Suppressor macrophage treated with lipopolysaccharide for 1 hour (primary cell): ENCODE measurements at places on chromosomes 6 and 20.

GRCh38 chr20:59446376-59446775, 146.0 kb downstream of the EDN3 start:
- no peak for DNase-seq

DNA sequence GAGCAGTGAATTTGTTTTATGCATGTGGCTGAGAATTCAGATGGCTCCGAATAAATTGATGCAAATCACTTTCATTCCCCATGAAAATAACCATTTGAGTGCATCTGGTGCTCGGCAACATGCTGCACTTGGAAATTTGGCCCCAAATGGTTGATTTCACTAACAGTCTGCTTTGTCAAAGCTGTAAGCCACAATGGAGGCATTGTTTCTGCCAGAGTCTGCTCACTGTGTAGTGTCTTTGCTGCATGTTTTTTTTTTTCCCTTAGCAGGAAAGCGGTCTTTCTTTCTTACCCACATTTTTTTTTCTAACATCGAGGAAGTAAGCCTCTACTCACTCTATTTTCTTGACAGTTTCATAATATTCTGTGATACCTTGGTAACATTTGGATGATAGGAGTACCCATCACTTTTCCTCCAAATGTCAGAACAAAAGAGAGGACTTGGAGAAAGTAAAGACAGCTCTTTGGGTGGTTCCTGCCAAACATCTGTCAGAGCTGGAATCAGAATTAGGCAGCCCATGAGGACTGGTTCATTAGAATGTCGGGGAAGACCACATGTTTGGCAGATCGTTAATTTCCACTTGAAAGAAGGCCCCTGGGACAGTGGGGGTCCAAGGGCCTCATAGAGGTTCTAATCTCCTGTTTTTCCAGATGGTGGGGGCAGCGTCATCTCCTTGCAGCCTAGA, 149.5 kb downstream of the DOK5 start:
- DNase-seq: no peak

GRCh38 chr6:93059911-93060310, 359.4 kb downstream of the EPHA7 start:
- no peak for DNase-seq

DNA sequence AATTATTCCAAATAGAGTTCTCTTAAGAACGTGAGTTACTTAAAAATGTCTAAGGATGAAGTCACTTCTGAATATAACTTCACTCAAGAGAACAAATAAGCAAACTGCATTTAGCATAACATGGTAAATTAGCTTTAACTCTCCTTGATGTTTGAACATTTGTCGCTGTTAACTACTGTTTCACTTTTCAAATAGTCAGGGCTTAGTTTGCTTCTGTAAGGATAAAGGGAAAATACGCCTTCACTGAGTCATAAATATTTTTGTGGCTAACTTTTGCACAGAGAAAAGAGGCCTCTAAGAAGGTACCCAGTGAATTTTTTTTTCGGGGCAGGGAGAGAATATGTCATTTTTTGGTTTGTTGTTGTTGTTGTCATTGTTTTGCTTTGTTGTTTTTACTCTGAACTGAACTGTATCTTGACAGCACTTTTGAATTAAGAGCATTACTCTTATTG, 8.1 kb downstream of the PTPN1 start:
- peak; percentile 82 for DNase-seq

DNA sequence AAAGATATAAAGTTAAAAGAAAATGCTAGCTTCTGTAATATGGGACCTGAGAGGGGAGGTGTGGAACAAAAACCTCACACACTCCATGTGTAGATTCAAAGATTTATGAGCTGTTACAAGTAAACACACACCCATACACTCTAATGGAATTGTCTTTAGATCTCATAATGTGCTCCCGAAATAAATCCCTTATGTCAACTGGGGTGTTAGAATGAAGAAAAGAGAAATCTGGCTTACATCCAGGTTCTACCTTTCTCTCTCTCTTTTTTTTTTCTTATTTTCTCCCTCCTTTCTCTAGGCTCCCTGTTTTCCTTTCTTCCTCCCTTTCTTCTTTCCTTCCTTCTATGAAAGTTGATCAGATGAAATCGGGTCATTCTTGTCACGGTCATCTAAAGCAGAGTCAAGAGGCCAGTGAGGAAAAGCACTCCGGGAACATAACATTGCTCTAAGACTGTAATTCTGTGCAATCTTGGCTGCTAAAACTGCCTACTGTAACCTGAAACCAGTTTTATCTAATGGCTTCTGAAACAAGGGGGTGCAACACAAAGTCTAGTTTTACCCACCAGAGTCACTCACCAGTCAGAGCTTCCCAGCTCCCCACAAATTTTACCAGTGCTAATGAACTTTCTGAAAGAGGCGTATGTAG, 68.3 kb upstream of the BTBD3 start:
- DNase-seq: no peak

GRCh38 chr20:57215426-57215825, 51.0 kb downstream of the BMP7 start:
- no peak for DNase-seq

GRCh38 chr6:149268768-149269167, 48.7 kb upstream of the TAB2 start:
- DNase-seq: no peak

DNA sequence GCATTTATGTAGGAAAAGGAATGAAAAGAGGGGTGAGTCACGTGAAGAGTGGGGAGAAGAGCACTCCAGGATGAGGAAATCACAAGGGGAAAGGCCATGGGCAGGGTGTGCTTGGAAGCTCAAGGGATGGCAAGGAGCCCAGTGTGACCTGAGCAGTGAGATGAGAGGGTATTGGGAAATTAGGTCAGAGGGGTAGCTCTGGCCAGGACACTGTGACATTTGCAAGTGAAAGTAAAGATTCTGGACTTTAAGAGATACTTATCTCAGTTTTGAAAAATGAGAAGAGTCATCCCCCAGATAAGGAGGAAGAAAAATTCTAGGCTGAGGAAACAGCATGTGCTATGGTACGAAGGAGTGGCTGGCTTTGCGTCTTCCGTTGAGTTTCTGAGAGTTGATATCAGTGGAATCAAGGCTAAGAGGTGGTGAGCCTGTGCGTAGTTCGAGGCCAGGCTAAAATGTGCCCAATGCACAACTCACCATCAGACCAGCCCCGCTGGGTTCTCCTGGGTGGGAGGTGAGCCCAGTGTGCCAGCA, 79.9 kb downstream of the GCLC start:
- DNase-seq: peak; percentile 67

- DNase-seq: no peak
These were observed 92.9 kb upstream of the TOX2 start for GRCh38 chr20:43821795-43822194.

- no peak for DNase-seq
These were observed 82.2 kb upstream of the CDH4 start for GRCh38 chr20:61169874-61170273.
